Chondrocyte (in vitro differentiated cells): ENCODE measurements at places on chromosomes 5 and 9. TPM values are rescaled to one million over a fixed set of nuclear protein-coding genes. Genes with fewer than 3 reads are reported as not detected.

DNA sequence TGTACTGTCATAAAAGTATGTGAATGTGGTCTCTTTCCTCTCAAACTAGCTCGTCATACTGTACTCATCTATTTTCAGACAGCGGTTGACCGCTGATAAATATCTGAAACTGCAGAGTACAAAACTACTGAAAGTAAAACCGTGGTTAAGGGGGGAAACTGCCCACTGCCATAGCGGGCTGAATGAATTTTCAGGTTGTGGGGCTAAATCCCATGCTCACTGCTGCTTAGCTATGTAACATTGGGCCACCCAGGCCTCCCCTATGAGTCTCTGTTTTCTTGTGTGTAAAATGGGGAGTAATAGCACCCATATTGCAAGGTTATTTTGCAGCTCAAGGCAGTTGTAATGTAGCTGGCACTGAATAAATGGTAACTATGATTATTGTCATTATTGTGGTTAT is 82.3 kb downstream of the MSX2 start:
- DNase-seq = no peak

DNA sequence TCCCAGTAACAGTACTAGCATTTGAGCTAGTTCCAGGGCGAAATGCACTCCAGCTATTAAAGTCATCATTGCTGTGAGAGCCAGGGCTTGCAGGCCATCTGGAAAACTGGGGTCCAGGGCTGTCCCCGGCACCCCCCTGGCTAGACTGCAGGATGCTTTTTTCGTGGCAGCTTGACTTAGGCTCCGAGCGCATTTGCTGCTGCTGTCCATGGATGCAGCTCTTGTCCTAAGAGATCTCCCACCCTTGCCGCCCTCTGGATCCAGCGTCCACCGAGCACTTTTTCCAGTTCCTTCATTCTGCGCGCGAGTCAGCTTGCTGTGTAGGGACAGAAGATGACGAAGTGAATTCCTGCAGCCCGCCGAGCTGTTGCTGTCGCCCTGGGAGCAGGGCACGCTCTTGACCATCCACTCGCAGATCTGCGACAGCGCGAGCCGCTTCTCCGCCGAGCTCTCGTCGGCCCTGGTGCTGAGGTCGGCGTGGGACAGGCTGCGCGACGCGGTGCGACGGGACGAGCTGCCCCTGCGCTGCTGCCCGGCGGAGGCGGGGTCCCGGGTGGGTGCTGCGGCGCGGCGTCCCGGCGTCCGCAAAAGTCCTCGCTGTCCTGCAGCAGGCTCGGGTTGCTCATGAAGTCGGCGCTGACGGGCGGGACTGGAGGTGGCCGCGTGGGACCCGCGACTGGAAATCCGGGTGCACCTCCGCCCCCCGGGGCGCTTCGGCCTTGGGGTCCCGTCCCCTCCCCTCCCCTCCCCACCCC is 30.7 kb downstream of the OR2V1 start:
- DNase-seq = no peak

PCYOX1L gene
- total RNA-seq = 7.1 to 11.1 TPM (median 7.3 TPM) in 3 replicates

SURF6 gene
- 14.6 to 16.0 TPM (median 15.1 TPM) in 3 replicates for total RNA-seq
